ENCODE measurements at places on chromosomes 4 and X.

GRCh38 chr4:112889619-112890527 is 159.6 kb upstream of the ANK2 start:
- DNase-seq = no peak

- no peak for DNase-seq
Measured at GRCh38 chr4:87025614-87026041, 90.8 kb downstream of the AFF1 start.

- no peak for DNase-seq
Measured at GRCh38 chrX:154010330-154011087, 9.2 kb downstream of the IRAK1 start.

DNA sequence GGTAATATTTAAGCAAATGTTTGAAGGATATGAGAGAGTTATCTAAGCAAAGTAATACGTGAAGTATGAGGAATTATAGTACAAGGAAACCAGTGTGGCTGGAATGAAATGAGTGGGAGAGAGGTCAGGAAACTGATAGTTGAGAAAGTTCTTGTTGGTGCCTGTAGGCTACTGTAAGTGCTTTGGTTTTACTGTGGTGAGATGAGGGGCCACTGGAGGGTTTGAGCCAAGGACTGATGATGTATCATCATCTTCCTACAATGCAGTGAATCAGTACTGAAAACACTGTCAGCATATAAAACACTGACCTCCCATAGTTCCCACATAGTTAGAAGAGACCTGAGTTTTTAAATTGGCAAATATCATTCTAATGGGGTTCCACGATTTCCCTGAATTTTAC is 367.5 kb upstream of the CTSO start:
- no peak for DNase-seq

- DNase-seq = no peak
Measured at GRCh38 chr4:188992706-188993105, 853.5 kb downstream of the TRIML1 start.

DNA sequence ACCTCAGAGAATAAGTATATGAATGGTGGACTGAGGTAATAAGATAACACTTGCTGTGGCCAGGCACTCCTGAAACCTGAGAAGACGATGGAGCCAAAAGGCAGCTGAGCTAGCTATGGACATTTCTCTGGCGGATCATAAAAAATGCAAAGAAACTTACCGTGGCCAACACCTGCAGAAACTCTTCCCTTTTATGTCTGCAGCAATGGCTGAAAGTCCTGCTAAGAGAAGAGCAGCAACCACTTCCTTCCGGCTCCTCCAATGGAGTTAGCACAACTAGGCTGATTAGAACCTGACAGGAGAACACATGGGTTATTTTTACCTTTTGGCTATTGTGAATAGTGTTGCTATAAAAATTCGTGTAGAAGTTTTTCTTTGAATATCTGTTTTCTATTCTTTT is 76.0 kb upstream of the MAGEB16 start:
- DNase-seq = no peak

GRCh38 chr4:185550933-185551332 is 15.6 kb upstream of the PDLIM3 start:
- no peak for DNase-seq

GRCh38 chr4:80209340-80209701 is 12.0 kb downstream of the PRDM8 start:
- DNase-seq = no peak

DNA sequence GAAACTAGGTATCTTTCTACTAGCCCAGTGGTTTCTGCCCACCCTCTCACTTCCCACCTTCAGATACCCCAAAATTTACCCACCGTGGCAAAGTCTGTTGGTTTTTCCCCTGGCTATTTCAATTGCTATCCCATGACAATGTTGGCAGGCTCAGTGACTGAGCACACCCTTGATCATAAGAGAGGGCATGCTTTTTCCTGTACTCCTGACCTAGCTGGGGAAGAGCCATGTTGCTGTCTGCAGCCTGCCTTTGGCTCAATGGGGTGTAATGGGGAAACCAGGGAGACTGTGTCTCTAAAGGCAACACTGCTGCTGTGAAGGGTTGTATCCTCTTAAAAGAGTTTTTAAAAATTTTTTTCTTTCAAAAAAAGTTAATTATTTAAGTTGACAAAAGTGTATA is 90.4 kb upstream of the CITED1 start:
- DNase-seq = no peak

- DNase-seq = no peak
Measured at GRCh38 chrX:10006770-10007169, 39.6 kb downstream of the CLDN34 start.

GRCh38 chrX:111447298-111447697 is 35.3 kb upstream of the DCX start:
- no peak for DNase-seq

DNA sequence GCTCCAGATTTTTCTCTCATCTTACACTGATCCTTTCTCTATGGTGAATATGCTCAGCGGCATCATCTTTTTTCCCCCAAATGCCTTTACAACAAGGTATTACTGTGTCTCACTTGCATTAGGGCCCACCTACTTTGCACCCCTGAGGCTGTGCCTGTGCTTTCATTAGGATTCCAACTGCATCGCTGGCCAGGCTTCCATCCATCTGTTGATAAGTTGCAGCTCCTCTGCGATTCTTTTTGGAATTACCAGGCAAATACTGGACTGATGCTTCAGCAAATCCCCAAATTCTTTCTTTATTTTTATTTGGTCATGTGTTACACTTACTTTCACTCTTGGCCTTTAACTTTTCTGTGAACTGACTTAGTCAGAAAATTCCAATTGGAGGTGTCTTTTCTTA is 77.3 kb downstream of the AFF2 start:
- no peak for DNase-seq

DNA sequence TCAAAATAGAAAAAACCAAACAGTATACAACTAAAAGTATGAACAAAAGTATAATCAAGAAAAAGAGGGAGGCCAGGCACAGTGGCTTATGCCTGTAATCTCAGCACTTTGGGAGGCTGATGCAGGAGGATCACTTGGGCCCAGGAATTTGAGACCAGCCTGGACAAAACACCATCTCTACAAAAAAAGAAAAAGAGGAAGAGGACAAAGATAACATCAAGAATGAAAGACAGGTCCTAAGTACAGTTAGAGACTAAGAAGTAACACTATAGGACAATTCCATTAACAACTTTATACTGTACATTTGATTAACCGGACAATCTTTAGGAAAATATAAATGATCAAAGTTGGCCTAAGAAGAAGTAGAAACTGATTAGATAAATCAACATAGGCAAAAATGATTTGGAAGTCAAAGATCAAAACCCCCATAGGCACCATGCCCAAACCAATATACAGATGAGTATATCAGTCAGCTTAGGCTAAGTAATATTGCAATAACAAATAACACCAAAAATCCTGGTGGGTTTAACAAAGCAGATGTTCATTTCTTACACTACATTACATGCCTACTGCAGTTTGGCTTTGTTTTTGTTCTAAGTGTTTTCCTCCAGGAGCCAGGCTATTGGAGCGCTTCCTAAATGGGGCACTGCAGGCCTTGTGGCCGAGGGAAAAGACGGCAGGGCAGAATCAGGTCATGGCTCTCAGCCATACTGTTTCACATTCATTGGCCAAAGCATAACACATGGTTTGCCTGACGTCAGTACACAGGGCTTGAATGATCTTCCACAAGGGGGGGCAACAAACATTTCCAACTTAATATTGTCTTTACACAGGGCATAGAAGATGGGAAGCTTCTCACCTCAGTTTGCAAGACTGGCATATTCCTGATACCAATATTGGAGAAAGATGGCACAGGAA is 42.2 kb upstream of the HGFAC start:
- DNase-seq = no peak

GRCh38 chrX:10903523-10903922 is 207.6 kb upstream of the HCCS start:
- no peak for DNase-seq

DNA sequence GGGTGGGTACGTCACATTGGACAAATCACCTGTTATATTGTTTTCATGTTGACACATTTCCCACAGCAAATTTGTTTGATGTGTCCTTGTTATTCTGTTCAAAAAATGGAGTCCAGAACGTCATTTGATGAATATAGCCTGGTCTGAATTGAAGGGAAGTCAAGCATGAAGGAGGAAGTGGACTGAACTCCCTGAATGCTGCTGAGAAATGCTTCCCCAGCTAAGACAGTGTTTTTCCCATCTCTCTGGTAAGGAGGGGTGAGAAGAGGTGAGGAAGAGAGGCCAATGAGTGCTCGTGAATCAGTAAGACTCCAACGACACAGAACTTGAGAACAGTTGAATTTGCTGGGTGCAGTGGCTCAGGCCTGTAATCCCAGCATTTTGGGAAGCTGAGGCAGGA is 127.4 kb downstream of the RBM47 start:
- no peak for DNase-seq

DNA sequence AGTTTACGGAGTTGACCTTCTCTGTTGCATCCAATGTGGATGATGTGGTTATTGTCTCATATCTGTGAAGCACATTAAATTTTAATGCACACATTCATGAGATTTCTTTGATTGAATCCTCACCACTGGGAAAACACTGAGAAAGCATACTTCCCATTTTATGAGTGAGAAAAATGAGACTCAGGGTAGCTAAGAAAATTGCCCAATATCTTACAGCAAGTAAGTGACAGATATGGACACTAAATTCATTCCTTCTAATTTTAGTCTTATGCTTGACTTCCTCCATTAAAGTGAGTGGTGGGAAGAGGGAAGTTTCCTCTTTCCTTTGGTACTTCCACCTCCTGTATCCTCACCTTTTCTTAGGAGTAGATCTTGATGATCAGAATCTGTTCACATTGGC is 504.8 kb upstream of the BOD1L1 start:
- no peak for DNase-seq

DNA sequence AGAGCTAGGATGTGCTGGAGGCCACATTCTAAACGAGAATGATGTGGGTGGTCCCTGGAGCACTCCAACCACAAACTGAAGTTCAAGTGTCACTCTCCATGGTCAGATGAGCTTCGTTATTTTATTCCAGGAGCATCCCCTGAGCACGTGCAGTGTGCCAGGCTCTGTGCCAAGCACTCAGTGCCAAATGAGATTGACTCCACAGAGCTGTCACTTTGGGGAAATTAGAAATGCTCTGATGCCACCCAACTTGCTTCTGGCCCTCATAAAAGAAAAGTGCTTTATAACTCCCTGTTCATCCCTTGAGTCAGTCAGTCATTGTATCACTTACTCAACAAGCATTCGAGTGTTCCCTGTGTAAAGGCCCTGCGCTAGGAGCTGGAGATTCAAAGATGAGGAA is 91.2 kb downstream of the RTL5 start:
- no peak for DNase-seq

DNA sequence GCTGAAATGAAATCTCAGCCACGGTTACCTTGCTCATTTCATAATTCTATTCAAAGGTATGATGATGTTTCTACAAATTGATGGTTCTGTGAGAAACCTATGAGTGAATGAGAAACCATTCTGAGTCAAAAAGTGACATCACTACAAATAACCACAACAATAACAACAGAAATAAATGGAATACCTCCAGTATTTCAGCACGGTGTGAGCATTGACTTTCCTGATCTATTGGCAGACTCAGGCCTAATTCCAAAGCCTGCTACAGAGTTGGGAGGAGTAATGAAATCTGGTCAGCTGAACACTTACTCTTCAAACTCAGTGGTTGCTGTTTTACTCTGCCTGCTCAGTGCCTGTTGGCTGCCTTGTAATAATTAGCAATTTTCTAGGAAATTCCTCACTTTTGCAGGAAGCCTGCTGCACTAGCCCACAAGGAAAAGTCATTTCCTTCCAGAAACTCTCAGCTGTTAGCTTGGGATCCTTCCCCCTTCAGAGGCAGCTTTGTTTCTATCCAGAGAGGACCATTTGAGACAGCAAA is 18.8 kb upstream of the SYNPO2 start:
- no peak for DNase-seq

GRCh38 chrX:37726346-37726745 is 40.8 kb downstream of the XK start:
- DNase-seq = no peak

DNA sequence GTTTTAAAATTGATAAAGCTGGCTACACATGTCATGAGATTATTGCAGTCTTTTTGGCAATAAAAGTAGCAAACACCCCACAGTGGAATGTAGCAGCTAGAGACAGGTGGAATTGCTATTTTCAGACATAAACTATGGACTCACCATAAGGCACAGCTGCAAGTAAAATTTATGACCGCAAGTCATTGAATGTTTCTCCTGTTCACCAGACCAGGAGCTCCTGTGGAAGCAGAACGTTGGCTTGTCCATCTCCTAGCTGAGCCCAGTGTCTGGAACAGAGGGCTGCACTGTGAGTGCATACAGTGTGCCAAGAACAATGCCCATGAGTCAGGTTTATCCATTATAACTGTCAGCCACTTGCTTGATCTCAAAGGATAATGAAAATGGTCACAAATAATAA is 538.2 kb downstream of the INPP4B start:
- no peak for DNase-seq

DNA sequence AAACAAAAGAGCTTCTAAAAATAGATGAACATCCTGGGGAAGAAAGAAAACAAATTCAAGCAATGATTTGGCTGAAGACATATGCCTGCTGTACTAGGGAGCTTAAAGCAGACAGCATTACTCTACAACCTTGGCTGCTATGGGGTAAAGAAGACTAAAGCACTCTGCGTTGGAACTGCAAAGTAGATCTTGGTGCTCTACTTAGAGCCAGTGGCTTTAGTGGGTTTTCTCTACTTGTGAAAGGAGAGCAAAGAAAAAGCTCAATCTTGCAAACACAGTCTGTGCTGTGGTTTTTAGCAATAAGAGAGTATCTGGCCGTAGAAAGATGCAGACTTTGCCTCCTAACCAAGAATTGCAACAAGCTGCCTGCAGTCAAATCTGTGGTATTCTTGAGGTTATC is 334.7 kb upstream of the NDST3 start:
- DNase-seq = no peak

DNA sequence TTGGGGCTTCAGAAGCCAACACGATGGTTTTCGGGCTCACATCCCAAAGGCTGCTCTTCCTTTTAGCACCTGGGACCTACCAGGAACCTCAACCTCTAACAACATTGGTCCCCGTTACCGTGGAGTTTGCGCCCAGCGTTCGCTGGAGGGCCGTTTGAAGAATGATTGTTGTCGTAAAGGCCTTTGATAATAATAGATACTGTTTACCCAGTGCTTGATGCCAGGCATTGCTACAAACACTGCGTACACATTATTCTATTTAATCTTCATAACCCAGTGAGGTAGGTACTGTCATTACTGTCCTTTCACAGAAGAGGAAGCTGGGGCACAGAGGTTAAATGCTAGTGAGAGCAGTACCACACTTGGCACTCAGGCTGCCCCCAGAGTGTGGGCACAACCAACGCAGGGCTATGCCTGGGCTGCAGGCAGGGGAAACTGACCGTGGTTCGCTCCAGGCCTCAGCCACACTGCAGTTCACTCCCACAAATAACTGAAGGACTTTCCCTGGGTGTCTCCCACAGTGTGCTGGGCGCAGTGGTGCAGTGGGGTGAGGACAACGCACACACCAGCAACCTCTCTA is 1.0 kb upstream of the ACSL1 start:
- DNase-seq = no peak

DNA sequence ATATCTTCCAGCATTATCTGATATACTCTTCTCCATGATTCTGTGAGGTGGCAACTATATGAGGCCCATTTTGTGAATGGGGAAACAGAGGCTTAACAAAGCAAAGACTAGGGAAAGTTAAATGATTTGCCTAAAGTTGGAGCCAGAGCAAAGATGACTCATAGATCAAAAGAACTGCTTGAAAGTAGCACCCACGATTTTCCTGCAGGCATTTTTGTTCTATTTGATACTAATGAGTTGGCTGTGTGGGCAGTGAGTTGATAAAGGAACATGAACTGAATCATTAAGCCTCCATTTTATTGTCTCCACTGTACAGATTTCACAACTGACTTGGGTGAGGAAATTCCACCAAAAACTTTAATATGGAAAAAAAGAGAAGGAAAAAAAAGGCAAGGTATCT is 138.9 kb upstream of the IGFBP7 start:
- no peak for DNase-seq

- DNase-seq = no peak
Measured at GRCh38 chr4:99885063-99885664, 9.1 kb downstream of the LAMTOR3 start.

Data from activated naive CD4-positive, alpha-beta T cell treated with anti-CD3 and anti-CD28 coated beads, Interleukin-2, amount 50 U/mL, for 72 hours (primary cell).